Stomach (tissue), 19 donors: ENCODE measurements at places on chromosomes 1 and 21. TPM values are rescaled to one million over a fixed set of nuclear protein-coding genes. Genes with fewer than 3 reads are reported as not detected.

- DNase-seq: no peak
Observed at GRCh38 chr1:75625795-75626194, 14.9 kb upstream of the SLC44A5 start.

- no peak for DNase-seq
Observed at GRCh38 chr1:89725631-89726030, 92.7 kb downstream of the LRRC8C start.

DNA sequence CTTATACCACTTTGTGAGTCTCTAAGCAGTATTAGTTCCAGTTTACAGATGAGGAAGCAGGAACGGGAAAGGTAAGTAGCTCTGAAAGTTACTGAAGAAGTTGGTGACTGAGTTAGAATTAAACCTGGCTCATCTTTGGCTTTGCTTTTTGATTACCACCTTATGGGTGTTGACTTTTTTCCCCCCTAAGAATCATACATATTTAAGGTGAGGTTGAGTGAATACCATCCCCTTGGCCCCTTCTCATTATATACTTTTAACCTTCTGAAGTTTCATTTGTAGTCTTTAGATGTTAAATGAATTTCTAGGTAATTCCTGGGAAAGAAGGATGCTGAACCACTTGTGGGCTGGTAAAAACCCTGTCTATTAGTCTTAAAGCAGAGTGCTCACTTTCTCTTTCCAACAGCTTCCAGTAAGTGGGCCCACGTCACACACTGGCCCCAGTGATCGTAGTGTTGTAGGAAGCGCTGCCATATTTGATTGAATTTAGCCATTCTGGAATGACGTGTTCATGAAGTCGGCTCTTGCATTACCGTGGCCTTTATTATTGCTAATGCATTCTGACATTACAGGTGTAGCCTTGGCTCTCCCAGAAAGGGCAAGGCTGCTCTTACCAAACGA, 46.9 kb downstream of the PEX14 start:
- no peak for DNase-seq

GRCh38 chr1:79362470-79362869, 355.9 kb upstream of the ADGRL4 start:
- no peak for DNase-seq

DNA sequence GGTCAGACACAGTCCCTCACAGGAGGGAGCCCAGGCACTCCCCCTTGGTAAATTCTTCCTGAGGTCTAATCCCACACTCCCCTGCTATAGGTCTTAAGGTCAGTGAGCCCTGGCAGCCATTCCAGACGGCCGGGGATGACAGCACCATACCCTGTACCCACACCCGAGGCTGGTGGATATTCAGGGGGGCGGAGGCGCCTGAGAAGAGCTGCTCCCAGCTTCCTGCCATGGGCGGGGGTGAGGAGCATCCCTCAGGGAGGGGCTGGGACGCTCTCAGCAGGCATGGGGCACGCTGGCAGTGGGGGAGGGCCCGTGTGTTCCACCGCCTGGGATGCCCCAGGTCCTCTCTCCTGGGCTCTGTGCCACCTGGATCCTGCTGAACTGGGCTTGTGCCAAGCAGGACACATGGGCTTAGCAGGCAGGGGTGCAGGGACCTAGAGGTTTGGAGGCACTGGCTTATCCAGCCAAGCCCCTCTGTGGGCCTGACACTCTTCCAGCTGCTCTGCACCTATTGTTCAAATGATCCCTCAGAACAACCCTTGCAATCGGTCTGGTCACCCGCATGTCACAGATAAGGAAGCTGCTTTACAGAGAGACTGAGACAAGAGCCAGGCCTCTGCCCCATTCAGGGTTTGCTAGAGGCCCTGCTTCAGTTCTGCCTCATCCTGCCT, 5.7 kb upstream of the ADGRB2 start:
- DNase-seq: peak; percentile 74

DNA sequence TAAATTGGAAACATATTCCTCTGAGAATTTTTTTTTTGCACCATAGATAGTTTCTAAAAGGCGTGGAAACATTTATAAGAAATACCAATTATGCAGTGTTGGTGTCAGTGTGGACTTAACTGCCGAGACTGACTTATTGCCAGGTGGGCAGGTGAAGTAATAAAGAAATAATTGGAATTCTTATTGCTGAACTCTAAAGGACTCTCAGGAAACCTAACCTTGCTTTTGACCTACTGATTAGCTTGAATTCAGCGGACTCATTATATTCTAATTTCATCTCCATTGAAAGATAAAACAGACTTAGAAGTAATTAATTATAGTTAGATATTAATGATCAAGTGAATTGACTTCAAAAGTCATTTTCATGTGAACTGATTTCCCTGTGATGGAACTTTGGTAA, 26.3 kb downstream of the KCNK1 start:
- DNase-seq: no peak

DNA sequence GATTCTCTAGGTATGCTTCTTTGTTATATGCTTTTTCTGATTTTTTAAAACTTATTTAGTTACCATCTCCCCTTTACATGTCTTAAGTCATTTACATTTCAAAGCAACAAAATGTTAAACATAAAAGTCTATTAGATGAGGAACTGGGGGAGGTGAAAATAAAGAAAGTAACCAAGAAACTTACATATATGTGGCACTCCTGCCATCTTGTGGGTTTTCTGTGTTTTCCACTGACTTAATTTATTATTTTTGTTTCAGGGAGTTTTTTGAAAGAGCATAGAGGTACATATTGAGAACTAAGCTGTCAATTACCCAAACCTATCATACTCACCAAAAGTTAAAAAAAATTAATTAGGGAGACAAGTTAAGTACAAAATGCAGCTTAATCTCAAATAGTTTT, 1531.1 kb downstream of the MRPL39 start:
- peak; percentile 16 for DNase-seq

GRCh38 chr1:3717715-3718601, 34.3 kb upstream of the CCDC27 start:
- DNase-seq: no peak

- DNase-seq: no peak
Observed at GRCh38 chr1:193435781-193436180, 249.4 kb upstream of the B3GALT2 start.

- DNase-seq: no peak
Observed at GRCh38 chr1:115302390-115302961, 35.6 kb downstream of the NGF start.

DNA sequence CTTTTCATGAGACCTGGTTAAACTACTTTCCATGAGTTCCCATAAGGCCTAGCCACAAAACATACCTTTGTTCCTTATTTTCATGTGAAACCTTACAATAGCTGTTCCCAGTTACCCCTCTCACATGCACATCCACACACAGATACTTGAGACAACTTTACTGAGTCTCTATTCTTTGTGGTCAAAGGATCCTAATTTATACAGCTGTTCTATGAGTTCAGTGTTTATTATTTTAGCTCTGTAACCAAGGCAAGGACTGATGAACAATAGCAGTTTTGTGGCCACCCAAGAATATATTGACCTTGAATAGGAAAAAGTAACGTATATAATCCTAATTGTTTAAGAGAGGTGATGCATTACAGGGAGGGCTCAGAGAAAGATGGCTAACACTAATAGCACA, 160.5 kb upstream of the CACYBP start:
- no peak for DNase-seq

DNA sequence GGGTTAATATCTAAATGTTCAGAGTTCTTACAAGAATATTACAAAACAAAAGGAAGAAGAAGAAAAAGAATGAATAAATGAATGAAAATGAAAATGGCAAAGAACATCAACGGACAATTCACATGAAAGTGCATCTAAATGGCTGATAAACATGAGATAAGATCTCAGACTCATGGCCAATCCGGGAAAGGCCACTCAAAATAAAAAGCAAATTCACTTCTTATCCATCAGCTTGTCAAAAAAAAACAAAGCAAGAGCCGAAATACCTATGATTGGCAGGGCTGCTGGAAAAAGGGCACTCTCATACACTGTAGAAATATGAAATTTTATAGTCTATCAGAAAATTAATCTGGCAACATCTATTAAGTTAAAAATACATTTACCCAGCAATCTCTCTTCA, 103.6 kb upstream of the EDEM3 start:
- no peak for DNase-seq

GRCh38 chr1:96865731-96866685, 144.4 kb downstream of the PTBP2 start:
- peak; percentile 86 for DNase-seq

GRCh38 chr1:2170211-2170610, 24.4 kb downstream of the FAAP20 start:
- no peak for DNase-seq

DNA sequence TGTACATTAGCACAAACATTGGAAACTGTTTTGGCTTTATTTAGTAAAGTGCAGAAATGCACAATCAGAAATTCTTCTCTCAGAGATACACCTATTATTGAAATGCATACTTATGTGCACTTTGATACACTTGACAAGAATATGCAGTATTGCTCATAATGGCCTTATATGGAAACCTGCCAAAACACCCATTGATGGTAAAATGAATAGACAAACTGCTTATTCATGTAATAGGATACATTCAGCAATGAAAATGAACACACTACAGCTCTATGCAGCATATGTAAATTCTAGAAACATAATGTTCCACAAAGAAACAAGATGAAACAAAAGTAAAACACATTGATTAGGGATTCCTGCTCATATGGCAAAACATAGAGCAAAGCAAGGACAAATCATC, 223.9 kb downstream of the S1PR1 start:
- no peak for DNase-seq

- DNase-seq: no peak
Observed at GRCh38 chr1:72003092-72003491, 279.2 kb downstream of the NEGR1 start.

DNA sequence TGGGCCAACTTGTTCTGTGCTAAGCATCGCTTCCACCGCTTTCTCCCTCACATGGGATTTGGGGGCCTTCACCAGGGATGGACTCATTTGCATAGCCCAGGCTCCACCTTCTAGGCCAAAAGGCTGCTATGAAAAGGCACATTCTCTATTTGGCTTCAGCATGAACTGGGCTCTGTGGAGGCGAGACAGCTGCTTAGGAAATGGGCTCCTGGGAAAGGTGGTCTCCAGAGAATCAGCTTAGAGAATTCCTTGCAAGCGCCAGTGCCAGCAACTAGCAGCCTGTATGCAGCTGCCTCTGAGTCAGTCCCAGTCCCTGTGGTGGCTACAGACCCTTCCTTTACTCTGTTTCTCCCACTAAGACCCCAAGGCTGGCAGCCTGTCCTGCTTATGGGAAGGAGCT, 214.5 kb downstream of the HIVEP3 start:
- no peak for DNase-seq

- DNase-seq: no peak
Observed at GRCh38 chr21:28357743-28358142, 634.9 kb downstream of the LTN1 start.

DNA sequence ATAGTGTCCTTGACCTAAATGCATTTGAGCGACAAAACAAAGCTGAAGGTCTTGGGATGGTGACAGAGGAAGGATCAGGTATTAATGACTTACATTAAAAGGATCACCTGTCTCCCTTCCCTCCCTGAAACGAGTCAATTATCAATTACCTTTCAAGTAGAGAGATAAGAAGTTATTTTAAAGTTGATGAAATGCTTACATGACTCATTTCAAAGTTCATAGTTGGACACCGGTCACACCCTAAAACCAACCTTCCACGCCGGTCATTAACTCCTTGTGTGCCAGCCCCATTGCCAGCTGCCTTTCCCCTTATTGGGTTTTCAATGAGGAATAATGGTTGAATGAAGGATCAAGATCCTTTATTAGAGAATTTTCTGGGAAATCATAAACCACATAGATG, 129.8 kb downstream of the ZP4 start:
- DNase-seq: no peak

DNA sequence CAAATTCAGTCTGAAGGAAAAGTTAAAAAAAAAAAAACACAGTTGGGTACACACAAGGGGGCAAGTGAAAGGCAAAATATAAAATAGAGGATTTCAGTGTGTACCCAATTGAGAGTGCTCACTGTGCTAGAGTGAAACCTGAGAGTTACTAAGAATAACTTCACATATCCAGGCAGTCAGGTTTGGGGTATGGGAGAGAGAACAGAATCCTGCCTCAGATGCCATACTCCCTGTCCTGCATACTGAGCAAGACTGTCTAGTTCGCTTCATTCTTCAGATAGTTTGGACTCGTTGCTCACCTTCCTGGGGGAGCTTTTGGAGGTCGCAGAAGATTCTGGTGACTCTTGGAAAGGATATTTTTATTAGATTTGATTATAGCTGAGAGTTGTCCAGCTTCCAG, 20.4 kb downstream of the CEP85 start:
- no peak for DNase-seq

Gene TBX19
- 1.3 TPM for total RNA-seq

Gene GFI1
- total RNA-seq: 1.3 TPM

Gene CFAP74
- under 0.01 TPM for total RNA-seq

Gene FCRL1
- not detected for total RNA-seq

Gene CATSPERE
- total RNA-seq: not detected

Gene NBL1
- 257 TPM for total RNA-seq

Gene FCGR1A
- total RNA-seq: not detected

Gene VPS72
- total RNA-seq: 32.1 TPM

Gene PDXK
- total RNA-seq: 78.2 TPM

Gene CFHR4
- total RNA-seq: not detected
